ENCODE measurements at places on chromosomes 1 and 21.

GRCh38 chr1:202311875-202312635 lies 29.7 kb downstream of the UBE2T start:
- DNase-seq = no peak

DNA sequence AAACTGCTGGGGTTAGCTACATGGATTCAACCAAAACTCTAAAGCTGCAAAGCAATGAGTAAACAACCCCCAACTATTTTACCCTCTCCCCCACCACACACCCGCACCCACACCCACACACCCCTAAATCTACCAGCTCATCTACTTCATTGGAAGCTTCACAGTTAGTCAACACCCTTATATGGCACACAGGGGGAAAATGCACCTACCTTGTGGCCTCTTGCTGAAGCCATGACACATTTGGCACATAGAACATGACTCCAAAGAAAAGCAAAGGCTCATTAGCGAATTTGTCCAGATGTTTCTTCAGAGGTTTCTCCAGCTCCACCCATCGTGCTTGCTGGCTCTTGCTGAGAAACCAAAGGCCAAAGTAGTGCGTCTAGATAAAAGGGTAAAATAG lies 99.8 kb downstream of the PTPN14 start:
- peak; percentile 26 for DNase-seq

DNA sequence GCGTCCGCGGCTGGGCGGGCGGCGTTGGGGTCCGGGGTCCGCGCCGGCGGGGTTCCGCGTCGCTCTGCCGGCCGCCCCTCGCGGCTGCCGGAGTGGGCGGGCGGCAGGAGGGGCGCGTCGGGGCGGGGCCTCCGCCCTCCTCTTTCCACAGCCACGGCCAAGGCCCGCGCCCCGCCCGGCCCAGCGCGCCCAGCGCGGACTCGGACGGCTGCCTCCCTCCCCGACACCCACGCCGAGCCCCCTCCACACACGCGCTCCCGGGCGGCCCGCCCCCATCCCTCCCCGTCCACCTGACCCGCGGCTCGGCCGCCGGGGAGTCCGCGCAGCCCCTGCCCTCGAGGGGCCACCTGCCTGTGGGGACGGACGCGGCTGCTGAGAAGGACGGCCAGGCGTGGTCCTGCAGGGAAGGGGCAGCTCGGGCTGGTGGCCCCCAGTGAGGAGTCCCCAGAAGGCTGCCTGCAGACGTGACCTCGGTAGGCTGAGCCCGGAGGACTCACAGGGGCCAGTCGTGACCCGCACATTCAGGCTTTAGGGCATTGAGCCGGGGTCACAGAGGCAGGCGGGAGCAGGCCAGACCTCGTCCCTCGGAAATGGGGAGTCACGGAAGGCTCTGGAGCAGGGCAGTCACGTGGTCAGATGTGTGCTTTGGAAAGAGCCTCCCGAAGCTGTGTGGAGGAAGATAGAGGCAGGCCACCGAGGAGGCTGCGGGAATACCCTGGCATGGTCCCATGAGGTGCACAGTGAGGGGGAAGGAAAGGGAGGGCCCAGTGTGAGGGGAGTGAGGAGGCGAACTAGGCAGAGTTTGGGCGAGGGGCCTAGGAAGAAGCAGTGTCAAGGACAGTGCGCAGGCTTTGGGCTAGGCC lies at the start of gene COL8A2:
Gene COL8A2 (minus strand): TSS at position 94 of the 863 bp plus-strand sequence. CDS start 24,980 bp downstream, outside the sequence.
- no peak for DNase-seq

GRCh38 chr1:74748960-74749359 lies 16.0 kb downstream of the TYW3 start:
- DNase-seq = no peak

DNA sequence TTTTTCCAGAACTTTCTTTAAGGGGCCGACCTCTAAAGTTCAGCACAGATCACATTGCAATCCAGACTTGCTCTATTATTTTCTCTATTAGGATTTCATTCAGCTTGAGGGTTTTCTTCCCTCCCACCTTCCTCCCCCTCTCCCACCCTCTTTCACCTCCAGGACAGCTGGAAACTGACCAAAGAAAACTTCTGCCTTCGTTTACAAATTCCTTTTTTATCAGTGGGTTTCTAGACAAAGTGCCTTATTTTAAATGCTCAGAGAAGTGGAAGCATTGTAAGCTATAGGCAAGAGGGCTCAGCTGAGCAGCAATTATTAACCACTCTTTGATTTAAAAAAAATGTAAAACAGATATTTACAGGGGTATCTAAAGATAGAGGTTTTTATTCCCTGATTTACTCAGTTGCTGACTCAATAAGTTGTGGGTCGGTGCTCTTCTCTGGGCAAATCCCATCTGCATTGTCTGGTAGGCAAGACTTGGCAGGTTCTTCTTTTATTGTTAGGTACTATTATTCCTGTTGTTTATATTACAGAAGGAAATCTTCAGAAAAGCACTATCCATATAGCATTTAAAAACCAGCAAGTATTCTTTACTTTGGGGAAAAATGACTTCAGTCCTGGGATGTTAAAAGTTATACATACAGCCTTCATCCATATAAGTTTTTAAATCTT lies 277.0 kb upstream of the C1orf105 start:
- DNase-seq = no peak

GRCh38 chr1:205600085-205600484 lies 31.7 kb downstream of the ELK4 start:
- DNase-seq = no peak

- no peak for DNase-seq
These were observed 667.3 kb downstream of the NPHP4 start for GRCh38 chr1:5324883-5325282.

DNA sequence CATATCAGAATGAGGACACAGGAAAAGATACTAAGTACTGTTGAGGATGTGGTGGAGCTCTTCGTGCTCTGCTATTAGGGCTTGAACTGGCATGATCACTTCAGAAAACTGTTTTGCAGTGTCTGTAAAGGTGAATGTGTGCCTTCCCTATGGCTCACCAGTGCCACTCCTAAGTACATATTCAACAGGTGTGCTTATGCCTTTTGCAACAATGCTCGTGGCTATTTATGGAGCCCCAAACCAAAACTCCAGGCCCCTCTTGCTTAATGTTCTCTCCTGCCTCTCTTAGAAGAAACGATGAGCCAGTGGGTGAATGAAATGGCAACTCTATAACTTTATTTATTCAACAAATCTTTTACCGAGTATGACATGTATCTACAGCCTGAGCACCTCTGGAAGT lies 70.2 kb downstream of the TAS1R2 start:
- DNase-seq = no peak

DNA sequence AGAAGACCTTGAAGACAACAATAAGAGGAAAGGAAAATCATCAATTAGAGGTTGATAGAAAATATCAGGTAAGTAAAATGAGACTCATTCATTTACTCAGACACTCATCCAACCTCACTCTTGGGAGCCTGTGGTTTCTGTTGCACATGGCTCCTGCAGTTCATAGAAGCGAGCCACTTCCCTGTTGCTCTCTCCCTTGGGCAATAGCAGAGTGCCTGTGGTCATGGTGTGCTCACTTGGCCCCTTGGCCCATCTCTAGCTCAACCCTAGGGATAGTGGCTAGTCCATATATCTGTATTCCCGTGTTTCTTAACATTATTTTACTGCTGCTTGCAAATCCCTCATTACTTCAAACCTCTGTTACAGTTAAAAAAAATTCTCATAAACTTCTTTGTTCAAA lies 368.6 kb downstream of the PTPRC start:
- DNase-seq = no peak

DNA sequence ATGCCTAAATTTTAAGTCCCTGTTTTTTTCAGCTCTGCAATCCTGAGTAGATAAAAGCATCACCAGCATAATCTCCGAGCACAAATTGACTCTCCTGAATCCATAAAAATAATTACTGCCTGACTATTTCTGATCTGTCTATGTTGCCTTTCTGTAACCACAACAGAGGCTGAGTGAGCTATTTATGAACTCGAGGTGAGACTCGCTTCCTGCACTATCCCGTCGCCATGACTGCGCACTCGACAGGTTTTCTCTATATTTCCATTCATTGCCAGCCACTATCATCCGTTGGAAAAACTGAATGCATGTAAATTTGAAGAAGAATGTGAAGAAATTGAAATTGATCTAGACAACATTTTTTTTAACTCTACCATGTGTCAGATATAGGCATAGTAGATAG lies 897.2 kb downstream of the ADGRL2 start:
- no peak for DNase-seq

GRCh38 chr1:222632749-222633148 lies 14.9 kb downstream of the MIA3 start:
- DNase-seq = no peak

DNA sequence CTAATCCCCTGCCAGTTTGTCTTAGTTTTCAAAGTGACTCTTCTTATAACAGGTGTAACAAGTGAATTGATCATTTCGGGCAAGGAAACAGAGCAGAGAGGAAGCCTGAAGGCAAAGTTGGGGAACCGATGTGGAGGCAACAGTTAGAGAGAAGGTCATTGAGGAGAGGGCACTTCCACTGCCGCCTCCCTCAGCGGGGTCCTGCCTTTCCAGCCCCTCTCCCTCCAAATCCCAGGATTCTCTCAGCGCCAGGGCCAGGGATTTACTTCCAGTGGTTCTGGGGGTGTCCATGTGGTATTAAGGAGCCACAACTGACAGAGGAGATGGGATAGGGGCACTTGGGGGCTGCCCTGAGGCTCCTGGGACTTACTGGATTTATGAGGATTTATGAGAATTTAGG lies 39.7 kb upstream of the PDE9A start:
- no peak for DNase-seq

DNA sequence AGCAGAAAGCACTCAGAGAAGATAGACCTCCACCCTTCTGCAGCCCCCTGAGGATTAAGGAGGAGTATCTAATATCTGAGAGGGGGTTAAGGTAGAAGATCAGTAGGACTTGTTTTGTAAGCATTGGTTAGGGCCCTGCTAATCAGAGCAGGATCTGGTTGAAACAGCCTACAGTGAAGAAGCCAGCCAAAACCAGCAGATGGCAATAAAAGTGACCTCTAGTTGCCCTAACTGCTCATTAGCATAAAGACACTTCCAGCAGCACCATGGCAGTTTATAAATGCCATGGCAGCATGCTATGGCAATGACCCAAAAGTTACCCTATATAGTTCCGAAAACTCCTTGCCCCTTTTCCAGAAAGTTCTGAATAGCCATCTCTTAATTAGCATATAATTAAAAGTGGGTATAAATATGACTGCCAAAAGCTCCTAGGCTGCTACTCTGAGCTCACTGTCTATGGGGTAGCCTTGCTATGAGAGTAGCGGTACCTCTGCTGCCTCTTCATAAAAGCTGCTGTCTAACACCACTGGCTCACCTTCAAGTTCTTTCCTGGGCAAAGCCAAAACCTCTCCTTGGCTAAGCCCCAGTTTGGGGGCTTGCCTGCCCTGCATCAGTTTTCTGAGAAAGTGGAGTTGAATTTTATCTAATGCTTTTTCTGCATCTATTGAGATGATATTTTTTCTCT lies 254.2 kb downstream of the PAPPA2 start:
- DNase-seq = no peak

GRCh38 chr1:63983391-63984256 lies 209.8 kb downstream of the ROR1 start:
- DNase-seq = no peak

- no peak for DNase-seq
These were observed 55.2 kb downstream of the TENT5C start for GRCh38 chr1:117661027-117661426.

GRCh38 chr1:165674599-165674998 lies 23.8 kb downstream of the ALDH9A1 start:
- no peak for DNase-seq

GRCh38 chr1:47545912-47546483 lies 108.2 kb downstream of the FOXD2 start:
- DNase-seq = no peak

- no peak for DNase-seq
These were observed 94.7 kb upstream of the ERRFI1 start for GRCh38 chr1:8120693-8121260.

- no peak for DNase-seq
These were observed 75.0 kb downstream of the PTPN14 start for GRCh38 chr1:214476229-214476985.

- DNase-seq = no peak
These were observed 2.4 kb downstream of the ANKRD65 start for GRCh38 chr1:1418464-1419362.

GRCh38 chr1:193479187-193479586 lies 292.8 kb upstream of the B3GALT2 start:
- peak; percentile 24 for DNase-seq

GRCh38 chr1:239731082-239731748 lies 344.8 kb downstream of the CHRM3 start:
- DNase-seq = no peak

DNA sequence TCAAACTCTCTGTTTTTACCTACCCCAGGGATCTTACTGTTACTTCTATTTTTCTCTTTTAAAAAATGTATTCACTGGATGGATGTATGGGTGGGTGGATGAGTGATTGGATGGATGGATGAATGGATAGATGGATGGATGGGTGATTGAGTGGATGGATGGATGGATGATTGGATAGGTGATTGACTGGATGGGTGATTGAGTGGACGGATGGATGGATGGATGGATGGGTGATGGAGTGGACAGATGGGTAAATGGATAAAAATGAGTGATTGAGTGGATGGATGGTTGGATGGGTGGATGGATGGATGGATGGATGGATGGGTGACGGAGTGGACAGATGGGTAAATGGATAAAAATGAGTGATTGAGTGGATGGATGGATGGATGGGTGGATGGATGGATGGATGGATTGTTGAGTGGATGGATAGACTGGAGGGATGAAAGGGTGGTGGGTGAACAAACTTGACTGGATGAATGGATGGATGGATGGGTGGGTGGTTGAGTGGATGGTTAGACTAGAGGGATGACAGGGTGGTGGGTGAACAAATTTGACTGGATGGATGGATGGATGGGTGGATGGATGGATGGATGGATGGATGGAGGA lies 118.0 kb upstream of the ZBTB40 start:
- no peak for DNase-seq

GRCh38 chr1:66679140-66679539 lies 73.1 kb upstream of the DYNLT5 start:
- no peak for DNase-seq

GRCh38 chr1:22208268-22208972 lies 65.5 kb upstream of the WNT4 start:
- no peak for DNase-seq

- no peak for DNase-seq
These were observed 16.3 kb downstream of the TMEM81 start for GRCh38 chr1:205068001-205068400.

GRCh38 chr1:46110521-46110920 lies 21.9 kb downstream of the PIK3R3 start:
- DNase-seq = no peak

GRCh38 chr1:90706437-90707362 lies 10.4 kb downstream of the BARHL2 start:
- DNase-seq = no peak

DNA sequence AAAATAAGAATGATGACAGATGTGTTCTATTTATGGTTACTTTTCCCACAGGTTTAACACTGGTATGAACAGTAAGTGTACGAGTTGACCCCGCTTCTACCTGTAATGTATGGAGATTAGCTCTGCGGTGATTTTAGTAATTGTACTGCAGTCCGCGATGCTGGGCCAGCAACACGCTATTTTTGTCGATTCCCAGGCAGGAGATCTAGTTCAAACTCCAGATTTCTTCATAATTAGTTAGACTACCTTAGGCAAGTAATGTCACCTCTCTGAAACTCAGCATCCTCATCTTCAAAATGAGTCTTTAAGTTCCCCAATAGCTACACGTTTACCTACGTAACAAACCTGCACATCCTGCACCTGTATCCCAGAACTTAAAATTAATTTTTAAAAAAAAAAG lies 21.5 kb downstream of the TP53BP2 start:
- DNase-seq = no peak

GRCh38 chr1:227765261-227766014 lies 30.2 kb downstream of the SNAP47 start:
- DNase-seq = no peak
